ENCODE measurements at places on chromosomes 1 and 21. TPM values are rescaled to one million over a fixed set of nuclear protein-coding genes. Genes with fewer than 3 reads are reported as not detected.
A peak's percentile ranks its signal among the peaks of the same experiment; 100 is the strongest.

Gene DIO1
- total RNA-seq, result not detected

Gene C1orf94
- not detected for total RNA-seq

Gene IVNS1ABP
- total RNA-seq, result 234 TPM

Gene WNT2B
- not detected for total RNA-seq

Gene DEPDC1
- 25.3 TPM for total RNA-seq

Gene ADGRL4
- not detected for total RNA-seq

Gene TMCC2
- total RNA-seq, result 2.6 TPM

Gene CEP170
- total RNA-seq, result 24.3 TPM

Gene CDCP2
- not detected for total RNA-seq

DNA sequence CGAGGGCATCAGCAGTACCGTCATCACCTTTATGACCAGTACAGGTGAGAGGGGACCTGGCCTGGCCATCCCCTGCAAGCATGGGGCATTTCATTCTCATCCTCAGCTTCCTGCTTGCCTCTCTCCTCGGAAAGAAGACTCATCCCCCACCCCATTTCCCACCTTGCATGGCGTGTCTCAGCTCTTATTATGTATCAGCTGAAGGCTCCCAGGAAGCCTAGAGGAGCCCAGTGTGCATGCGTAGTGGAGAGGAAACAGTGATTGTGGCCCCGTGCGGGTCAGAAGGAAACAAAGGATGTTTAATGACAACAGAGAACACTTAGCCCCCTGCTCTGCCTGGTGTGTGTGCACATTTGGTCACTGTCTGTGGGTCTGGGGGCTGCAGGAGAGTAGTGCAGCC lies 40.3 kb upstream of the CNTN2 start:
- DNase-seq, result no peak

GRCh38 chr1:80675454-80675853 lies 1125.3 kb upstream of the ADGRL2 start:
- no peak for DNase-seq

DNA sequence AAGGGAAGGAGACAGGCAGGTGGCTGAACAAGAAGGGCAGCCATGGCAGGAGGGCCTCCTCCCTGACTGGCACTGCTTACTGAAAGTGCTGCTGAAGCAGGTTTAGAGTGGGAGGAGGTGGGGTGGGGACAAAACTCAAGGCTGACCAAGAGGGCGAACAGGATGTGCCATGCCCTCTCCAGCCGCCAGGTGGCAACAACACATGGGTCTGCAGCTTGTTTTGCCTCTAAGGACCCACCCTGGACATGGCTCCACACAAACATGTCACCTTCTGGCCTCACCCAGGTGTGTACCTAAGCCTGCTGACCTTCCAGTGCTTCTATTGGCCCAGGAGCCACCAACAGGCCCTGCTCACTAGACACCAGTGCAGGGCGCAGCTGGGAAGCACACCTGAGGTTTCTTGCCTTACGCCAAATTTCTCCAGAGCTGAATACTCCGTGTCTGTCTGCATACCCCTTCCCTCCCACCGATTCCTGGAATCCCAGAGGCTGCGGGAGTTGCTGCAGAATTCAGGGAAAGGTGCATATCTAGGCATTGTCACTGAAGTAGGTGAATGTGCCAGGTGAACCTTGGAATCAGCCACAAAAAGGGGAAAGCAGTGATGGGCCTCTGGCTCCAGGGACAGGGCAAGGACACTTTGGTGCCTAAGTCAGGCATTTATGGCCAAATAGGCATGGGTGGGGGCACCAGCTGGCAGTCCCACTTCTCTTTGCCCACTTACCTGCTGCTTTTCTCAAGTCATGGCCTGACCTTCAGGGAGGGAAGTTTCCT lies 5.3 kb downstream of the PSRC1 start:
- peak; percentile 79 for DNase-seq

- peak; percentile 85 for DNase-seq
These were observed 23.6 kb downstream of the XCL2 start for GRCh38 chr1:168520052-168520751.

- DNase-seq, result peak; percentile 37
These were observed 696 bp downstream of the TGFB2 start for GRCh38 chr1:218345673-218346390.

DNA sequence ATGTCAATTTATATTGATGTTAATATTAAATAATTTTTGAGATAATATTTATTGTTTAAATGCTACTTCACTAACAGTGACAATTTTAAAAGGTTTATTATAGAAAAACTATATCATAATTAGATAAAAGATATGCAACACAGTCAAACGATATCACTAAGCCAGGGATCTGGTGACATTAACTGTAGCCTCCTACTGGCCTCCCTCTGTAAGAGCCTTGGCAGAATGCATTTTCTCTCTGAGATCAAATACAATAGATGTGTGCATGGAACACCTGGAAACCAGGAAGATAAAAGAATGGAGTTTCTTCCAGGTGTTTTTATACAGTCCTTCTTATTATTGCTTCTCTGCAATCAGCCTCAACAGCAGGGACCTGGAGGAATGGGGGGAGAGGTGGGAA lies 1762.1 kb downstream of the BRINP3 start:
- no peak for DNase-seq

GRCh38 chr1:85047472-85048295 lies 616 bp downstream of the MCOLN3 start:
- DNase-seq, result peak; percentile 22

DNA sequence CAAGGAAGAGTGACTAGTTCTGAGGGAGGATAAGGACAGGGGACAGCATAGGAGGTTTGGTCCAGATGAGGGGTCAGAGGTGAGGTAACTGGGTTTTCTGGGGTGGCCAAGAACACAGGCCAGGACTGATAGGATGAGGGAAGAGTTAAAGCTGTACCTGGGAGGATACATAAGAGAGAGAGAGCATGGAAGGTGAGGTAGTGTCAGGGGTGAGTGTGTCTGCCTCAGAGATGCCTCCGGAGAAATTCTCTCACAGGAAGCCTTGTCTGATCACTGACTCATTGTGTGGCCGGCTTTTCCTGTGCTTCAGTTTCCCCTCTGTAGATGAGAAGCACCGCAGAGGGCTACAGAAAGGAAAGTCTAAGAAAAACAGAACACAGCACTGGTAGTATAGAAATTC lies 40.2 kb downstream of the FASLG start:
- DNase-seq, result peak; percentile 86

GRCh38 chr1:29504196-29504595 lies 267.9 kb downstream of the PTPRU start:
- DNase-seq, result no peak

GRCh38 chr1:179923029-179923428 lies 31.6 kb upstream of the CEP350 start:
- no peak for DNase-seq

DNA sequence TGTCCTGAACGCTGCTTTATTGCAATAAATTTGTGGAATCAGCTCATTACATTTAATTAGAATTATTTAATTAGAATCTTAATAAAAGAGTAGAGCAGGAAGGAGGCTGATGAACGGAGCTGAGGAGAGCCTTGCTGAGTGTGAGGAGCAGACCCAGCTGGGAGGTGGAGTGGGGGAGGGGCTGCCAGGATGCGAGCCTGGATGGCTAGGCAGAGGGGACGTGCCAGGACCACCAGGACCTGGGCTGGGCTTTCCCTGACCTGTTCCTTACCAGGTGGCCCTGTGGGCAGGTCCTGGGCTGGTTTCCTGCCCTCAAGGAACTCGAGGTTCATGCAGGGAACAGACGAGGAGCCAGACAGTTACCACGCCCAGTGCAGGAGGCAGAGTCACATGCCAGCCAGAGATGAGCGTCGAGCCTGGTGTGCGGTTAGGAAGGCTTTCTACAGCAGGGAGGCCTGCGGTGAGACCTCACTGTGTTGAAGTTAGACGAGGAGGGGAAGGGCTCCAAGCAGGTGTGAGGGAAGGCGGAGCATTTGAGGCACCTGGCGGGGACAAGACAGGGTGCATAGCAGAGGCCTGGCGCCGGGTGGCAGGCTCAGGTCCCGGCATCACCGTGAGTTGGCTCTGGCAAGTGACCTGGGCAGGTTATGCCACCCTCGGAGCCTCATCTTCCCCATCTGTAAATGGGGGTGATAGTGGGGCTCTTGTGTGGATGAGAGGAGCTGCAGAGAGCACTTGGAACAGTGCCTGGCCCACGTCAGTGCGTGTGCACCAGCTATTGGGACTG lies 33.9 kb downstream of the LDLRAP1 start:
- no peak for DNase-seq

DNA sequence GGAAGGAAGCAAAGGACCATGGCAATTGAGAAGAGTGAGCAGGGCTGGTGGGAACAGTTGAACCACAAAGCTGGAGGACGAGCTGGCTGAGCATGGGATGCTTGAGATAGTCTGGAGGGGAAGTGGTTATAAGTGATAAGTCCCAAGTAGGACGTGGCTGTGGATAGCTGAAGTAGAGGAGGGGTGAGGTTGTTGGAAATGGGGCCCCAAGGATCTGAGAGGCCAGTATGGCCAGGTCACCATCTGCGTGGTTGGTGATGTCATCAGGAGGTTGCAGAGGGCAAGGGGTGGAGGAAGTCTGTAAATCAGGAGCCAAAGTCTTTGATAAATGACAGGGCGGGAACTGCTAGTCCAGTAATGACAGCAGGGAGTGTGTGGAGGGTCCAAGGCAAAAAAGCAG lies 11.0 kb upstream of the REN start:
- no peak for DNase-seq

DNA sequence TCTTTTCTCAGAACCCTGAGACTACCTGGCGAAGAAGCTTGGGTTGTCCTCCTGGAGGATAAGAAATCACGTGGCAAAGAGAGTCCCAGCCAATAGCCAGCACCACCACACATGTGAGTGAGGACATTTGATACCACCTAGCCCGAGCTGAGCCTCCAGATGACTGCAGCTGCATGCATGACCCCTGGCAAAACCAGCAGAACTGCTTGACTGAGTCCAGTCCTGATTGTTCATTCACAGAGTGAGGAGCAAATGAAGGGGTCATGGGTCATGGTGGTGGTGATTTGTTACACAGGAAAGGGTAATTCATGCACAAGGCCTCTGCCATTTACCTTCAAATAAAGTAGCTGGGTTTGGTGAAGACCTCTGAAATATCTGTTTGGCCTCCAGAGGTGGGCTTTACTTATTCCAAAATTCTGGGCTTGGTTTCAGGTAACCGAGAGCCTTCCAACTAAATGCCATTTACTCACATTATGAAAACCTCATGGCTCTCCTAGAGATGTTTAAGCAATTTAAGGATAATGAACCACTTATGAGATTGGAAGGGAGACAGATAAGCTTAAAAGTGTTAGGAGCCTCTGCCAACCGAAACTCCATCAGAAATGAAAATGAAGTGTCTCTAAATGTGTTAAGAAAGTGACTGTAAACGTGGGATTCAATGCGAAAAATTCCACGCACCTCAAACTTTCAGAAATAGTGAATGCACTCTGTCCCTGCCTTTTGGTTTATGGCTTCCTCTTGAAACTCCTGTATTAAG lies 163.3 kb downstream of the SLC35F3 start:
- no peak for DNase-seq

- no peak for DNase-seq
These were observed 1479.6 kb downstream of the MRPL39 start for GRCh38 chr21:24127651-24128050.

DNA sequence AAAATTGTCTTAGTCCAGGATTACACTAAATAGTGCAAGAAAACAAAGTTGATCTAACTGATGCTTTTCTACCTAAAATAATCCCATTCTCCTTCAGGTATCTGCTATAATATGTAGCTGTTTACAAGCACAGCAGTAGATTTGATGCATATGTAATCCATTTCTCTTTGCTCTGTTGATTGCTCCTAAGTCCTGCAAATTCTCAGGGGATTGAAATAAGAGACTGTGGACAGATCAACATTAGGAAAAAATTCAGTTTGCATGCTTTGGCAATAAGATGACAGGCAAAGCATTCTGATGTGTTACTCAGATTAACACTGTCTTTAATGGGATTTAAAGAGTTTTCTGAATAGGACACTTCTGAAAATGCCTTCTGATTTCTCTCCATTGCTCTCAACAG lies 34.7 kb downstream of the RNF11 start:
- no peak for DNase-seq

DNA sequence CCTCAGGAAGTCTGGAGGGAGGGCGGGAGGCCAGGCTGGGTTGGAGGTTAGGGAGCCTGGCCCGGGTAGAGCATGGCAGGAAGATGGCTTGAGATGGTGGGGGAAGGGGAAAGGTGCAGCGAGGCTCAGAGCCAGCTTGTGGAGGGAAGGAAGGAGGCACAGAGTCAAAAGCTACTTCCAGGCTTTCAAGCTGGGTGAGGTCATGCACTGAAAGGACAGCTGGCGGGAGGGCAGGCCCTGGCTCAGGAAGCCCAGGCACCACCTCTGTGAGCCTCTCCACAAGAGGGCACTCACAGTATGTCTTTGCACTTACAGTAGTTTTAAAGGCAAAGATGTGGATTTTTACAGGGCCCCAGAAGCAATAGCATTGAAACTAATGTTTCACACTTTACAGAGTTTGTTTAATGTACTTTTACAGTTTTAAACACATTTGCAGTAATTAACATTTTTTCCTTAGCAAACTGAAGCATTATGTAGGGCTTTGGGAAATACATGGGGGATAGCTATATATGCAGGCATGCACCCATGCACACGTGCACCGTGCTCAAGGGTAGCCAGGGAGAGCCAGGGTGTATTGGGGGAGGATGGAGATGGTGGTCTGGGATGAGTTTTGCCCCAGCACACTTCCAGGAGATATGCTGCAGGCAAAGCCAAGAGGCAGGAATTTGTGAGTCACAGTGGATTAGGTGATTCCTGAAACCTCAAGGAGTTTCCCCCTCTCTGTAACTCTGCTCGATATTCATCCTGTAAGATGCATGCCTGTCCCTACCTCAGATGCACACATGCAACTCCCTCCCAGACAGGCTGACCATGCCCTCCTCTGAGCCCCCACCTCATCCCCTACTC lies 6.1 kb upstream of the ADAM15 start:
- DNase-seq, result peak; percentile 81

DNA sequence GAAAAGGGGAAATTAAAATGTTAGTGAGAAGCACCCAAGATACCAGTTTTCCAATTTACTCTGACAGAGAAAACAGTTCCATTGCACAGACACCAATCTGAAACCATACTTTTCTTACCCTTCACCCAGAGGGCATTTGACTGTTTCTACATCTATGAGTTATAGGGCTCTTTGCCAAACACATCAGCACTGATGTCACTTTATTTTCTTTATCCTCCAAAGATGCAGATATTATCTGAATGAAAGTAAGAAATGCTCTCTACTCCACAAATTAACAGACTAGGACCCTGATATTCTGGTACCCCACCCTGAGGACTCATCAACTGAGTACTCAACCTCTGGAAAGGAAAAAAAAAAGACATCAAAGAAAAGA lies 24.2 kb upstream of the PEX19 start:
- DNase-seq, result no peak

DNA sequence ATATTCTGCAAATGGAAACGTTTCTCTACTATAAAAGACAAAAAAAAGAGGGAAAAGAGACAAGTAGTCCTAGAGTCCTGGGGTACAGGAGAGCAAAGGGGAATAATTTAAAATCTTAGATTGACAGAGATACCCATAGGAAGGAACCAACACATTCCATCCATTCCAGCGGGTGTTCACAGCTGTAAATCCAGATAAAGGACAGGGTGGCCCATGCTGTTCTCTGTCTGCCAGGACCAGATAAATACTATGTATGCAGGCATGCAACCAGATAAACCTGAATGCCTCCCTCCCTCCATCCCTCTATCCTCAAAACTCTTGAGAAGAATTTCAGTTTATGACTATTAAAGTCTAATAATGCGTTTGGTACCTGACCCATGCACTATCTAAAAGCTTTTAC lies 131.8 kb downstream of the PTPN14 start:
- DNase-seq, result no peak
